ENCODE measurements at places on chromosomes 7 and 10.

GRCh38 chr7:66099232-66099550 is 15.5 kb upstream of the CRCP start:
- DNase-seq = no peak

DNA sequence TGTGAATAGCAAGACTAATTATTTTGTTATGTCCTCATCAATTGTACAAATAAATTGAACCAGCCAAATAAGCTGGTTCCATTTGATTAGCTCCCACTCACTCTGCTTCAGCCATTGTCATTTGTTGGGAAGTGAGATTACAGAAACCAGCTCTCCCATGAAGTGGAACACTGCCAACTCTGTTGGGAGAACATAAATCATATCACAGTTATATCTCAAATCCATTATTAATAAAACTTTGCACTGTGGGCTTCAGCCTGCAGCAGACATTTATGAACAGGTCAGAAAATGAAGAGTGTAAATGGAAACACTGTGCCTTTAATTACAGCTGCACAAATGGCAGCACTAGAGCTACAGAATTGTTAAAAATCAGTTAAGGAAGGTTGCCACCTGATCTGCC is 46.7 kb upstream of the TEX47 start:
- DNase-seq = no peak

GRCh38 chr7:1220977-1221745 is 11.5 kb upstream of the UNCX start:
- no peak for DNase-seq

GRCh38 chr10:80529604-80530003 is 8.1 kb upstream of the SH2D4B start:
- DNase-seq = peak; percentile 41

DNA sequence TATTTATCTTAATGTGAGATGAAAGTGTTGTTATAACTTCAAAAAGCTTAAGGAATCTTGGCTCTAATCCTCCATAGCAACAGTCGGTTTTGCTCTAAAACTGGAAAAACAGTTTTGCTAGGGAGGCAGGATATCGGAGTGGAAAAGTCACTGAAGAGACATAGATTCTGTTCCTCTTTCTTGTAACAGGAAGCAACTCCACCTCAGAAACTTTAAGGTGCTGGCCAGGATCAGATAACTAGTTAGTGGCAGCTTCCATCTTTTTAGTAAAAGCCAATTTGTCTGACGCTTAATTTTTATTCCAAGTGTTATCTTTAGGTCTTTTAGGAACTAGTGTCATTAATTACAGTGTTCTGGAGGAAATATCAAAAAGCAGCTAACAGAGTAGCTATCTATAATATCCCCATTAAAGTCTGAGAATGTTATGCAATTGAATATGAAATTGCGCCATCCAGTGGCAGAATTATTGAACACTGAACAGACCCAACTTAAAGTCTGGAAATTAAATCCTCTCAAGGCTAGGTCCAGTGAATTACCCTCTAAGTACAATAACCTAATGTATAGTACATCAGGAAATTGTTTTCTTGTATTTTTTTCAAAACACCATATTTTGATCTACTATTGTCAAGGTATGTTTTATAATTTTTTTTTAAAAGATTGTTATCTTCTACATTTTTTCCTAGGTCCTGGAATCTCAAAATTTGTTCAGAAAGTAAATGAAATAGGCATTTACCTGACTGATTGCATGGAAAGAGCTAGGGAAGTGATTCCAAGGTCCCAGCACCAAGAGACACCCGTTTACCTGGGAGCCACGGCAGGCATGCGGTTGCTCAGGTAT is 65.9 kb upstream of the CC2D2B start:
- DNase-seq = no peak

DNA sequence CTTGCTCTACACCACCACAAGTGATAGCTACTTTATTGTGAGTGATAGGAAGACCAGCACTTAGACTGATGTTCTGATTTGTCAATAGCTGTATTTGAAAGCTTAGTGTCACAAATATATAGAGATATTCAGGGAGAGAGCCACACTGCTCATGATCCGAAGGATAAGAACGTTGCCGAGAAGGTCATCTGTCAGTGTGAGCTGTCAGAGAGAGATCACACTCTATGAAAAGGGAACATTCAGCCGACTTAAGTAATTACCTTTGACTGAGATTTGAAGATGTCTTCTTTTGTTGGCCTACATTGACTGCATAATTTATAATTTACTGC is 322.6 kb downstream of the TFEC start:
- no peak for DNase-seq

DNA sequence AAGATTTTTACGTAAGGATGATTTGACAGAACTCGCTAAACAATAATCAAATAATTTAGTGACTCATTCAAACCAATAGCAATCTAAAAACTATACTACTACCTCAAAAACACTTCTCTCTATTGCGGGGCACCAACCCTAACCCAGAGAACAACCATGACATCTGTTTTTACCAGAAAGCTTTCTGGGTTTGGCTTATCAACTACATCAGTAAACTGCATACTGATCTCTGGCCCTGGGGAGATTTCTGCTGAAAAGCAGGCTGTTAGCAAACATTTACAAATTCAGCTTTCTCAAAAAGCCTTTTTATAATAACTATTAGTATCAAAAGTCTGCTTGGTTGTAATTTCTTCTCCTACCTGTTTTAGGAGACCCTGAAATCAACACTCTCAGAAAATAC is 144.5 kb upstream of the ZWINT start:
- no peak for DNase-seq

- DNase-seq = no peak
These were observed 26.9 kb downstream of the CAV1 start for GRCh38 chr7:116551692-116552091.

- DNase-seq = no peak
These were observed 96.4 kb downstream of the ARHGAP12 start for GRCh38 chr10:31832261-31832660.

- no peak for DNase-seq
These were observed 687.8 kb downstream of the IPMK start for GRCh38 chr10:57579926-57580325.

DNA sequence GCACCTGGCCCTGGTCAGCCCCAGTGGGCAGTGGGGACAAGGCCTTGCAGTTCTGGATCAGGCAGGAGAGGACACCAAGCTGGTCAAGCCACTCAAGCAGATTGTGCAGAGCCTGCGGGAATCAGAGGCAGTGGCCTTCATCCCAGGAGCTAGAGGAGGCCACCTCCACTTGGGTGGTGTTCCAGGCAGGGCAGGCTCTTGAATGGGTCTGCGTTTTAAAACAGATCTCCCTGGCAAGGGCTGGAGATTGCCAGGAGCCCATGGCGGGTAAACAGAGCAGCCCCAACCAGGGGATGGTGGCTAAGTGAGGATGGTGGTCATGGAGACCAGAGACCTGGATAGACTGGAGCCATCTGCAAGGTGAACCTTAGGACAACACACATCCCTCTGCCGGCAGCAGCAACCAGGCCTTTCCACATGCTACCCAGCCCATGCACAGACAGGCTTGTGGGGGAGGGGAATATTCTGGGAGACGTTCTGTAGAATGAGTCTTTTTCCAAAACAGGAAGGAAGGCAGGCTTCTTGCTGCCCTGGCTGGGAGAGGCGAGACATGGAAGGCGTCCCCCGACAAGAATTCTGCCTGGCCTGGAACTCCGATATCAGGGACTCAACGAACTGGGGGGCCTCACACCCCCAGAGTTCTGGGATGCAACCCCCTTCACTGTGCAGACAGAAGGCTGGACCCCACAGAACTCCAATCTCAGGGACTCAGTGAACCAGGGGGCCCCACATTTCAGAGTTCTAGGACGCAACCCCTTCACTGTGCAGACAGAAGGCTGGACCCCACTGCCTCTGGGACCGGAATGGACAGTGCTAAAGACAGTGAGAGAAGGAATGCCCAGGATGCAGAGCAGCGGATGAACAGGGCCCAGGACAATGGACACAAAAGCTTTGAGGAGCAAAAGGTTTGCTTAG is 264.8 kb downstream of the PTPRN2 start:
- no peak for DNase-seq

DNA sequence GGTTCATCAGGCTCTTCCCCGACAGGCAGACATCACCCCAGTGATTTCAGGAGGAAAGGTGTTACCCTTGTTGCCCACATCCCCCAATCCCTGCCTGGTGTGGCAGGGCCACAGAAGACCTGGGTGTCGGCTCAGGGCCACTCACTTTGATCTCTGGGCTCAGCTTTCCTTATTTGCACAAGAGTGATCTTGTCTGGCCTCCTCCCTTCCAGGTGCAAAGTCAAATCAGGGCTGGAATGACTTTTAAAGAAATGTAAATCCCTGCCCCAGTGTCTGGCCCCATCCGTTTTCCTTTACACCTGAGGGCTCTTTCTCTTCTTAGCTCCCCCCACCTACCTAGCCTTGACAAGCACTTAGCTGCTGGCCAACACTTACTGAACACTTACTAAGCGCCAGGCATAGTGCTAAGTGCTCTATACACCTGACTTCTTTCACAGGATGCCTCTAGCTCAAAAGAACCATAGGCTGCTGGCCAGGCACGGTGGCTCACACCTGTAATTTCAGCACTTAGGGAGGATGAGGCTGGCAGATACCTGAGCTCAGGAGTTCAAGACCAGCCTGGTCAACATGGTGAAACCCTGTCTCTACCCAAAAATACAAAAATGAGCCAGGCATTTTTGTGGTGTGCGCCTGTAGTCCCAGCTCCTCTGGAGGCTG is 979 bp upstream of the NODAL start:
- no peak for DNase-seq

GRCh38 chr7:130853503-130854279 is 119.7 kb upstream of the KLF14 start:
- no peak for DNase-seq

DNA sequence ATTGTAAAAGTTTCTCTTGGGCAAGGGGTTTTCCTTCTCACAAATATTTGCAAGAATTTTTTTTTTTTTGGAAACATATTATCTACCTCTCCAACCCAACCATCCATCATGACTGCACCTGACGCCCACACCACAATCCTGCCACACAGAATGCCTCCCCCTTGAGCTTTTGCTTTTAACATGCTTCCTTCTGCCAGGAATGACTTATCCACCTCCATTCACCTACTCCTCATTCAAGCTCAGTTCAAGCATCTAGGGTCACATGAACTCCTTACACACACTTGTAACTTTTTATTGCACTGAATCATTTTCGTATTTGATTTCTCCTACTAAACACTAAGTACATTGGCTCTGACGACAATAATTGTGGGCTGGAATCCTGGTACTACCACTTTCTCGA is 660.1 kb upstream of the AUTS2 start:
- DNase-seq = no peak

GRCh38 chr7:98996150-98996552 is 117.8 kb downstream of the TRRAP start:
- DNase-seq = no peak

- DNase-seq = no peak
These were observed 69.0 kb downstream of the CREB3L2 start for GRCh38 chr7:137932881-137933269.

DNA sequence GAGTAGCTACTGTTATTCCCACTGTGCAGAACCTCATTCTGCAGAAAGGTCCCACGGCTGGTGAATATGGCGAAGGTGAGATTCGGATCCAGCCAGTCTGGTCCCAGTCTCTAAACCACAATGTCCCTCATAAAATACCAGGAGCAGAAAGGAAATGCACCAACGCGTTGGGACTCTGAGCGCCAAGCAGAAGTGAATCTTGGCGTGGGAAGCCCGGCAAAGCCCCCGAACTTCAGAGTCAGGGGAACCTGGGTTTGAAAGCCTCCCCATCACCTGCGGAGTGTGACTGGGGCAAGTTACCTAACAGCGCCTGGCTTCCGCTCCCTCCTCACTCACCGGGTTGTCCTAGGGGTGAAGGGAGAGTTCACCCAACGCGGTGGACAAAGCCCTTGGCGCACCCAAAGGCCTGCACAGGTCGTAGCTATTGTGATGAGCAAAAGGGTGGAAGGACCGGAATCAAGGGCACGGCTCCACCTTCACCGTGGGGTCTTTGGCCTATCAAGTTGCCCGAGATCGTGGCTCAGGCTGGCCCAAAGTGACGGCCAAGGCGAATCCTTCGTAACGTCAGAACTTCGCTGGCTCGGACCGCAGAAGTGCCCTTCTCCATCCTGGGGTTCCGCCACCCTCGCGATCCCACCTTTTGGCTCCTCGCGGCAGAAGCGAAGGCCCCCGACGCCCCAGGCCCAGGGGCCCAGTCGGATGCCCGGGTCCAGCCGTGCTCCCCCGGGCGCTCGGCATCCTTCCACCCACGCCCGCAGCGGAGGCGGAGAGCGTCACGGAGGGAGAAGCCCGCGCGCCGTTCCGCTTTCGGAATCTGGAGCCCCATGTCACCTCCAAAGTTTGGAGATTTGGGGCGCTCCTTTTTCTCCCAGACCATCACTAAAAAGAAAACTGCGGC is 811 bp downstream of the RGS10 start:
- peak; percentile 47 for DNase-seq

DNA sequence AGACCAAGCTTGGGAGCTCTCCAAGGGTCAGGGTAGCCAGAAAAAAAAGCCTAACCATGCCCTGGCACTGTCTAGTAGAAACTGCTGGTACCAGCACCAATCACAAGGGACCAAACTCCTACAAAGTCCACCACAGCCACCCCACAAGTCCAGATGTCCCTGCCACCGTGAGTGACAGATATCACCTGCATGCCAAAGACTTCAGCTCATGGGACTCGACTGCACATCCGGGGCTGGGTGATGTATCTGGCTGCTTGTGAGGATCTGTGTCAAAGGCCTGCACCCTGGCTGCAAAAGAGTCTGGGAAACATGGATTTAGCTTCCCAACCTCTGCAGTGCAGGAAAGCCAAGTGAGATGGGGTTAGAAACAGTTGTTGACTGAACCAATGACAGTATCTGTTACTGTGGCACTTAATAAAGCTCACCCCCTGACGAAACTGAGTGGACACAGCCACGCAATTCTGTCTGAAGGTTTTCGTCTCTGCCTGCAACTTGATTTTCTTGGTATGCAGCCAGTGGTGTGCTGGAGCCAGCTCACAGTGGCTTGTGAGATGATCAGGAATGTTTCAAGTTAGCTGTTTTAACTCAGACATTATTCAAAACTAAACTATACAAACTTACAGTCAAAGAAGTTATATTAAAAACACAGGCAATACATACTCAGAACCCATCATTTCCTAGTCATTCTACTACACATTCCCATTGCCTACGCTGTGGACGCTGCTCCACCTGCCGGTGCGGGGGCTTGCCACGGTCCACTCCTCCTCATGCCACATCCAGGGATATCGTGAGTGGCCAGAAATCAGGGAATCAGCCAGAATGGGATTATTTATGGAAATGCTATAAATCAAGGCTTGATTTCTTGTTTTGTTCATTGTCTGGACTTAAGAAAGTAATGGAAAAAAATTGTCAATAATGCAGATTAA is 9.2 kb downstream of the ZNF488 start:
- no peak for DNase-seq

DNA sequence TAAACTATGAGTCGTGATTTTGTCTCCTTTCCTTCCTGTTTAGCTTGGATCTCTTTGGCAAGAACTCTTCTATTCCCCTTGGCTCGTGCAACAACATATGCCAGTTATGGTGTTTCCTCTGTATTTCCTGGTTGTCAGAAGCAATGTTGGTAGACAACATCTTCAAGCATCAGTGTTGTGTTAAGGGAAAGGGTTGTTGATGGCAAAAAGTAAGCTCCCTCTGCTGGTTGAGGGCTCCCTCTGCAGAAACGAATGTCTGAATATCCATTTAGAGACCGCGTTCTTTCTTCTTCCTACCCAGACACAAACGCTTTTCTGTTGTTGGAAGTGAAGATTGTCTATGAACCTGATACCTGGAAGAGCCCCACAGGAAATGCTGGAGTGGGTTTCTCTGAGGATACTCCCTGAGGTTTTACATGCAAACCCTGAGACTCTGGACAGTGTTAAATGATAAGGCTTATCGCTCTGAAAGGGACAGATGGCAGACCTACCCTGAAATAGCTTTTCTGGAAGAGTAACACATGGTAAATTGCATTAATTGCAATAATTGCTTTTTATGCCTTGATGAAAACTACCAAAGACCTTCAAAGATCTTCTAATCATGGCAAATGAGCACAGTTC is 23.5 kb upstream of the C1QL3 start:
- no peak for DNase-seq

All from activated CD4-positive, alpha-beta T cell treated with anti-CD3 and anti-CD28 coated beads, Interleukin-2, amount 50 U/mL, for 1 hour (primary cell).